Lower leg skin (tissue), 4 donors: ENCODE measurements at places on chromosomes 11 and 22. TPM values are rescaled to one million over a fixed set of nuclear protein-coding genes. Genes with fewer than 3 reads are reported as not detected.
A peak's percentile ranks its signal among the peaks of the same experiment; 100 is the strongest.

DNA sequence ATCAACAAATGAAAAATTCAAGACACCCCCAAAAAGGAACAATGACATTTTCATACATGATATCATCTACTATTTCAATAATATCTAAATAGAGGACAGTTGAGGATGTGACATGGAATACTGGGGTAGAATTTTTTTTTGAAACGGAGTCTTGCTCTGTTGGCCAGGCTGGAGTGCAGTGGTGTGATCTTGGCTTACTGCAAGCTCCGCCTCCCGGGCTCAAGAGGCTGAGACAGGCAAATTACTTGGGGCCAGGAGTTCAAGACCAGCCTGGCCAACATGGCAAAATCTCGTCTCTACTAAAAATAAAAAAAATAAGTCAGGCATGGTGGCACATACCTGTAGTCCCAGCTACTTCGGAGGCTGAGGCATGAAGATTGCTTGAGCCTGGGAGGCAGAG, 41.4 kb downstream of the LRRC74B start:
- DNase-seq = no peak

DNA sequence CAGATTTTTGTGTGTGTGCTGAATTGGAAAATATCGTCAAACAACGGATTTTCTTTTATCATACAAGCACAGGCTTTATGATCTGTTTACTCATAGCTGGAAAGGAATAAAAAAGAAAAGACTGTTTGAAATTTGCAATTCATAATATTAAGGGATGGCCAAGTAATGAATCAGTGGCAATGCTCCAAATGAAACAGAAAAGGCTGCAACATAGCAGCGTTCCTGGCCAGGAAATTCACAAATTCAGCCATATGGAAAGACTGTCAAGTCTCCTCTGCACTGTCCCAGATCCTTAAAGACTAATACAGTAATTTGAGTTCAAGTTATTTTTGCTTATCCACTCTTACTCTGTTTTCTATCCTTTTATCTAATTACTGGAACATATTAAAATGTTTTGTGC, 98.2 kb downstream of the MSANTD4 start:
- no peak for DNase-seq

- DNase-seq = no peak
Observed at GRCh38 chr11:73633999-73634398, 12.4 kb upstream of the PLEKHB1 start.

DNA sequence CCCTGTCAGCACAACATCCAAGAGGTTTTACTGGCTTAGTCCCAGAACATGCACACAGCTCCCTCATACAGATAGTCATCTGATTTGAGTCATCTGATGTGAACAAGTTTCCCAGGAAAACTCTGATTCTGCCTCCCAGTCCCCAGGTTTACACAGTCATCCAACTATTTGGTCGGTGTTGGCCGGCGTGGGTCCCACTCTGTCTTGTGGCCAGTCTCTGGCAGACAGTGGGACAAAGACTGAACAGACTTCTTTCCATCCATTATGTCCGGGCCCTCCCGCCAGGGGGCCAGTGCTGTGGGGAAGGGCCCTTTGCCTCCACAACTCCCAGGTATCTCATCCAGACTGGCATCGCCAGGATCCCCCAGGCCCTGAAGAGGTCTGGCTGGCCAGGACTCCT, 60.0 kb downstream of the BTG4 start:
- DNase-seq = peak; percentile 83

GRCh38 chr11:132858223-132858622, 674.1 kb downstream of the OPCML start:
- no peak for DNase-seq

GRCh38 chr22:39117585-39118191, 20.6 kb downstream of the APOBEC3H start:
- no peak for DNase-seq

- no peak for DNase-seq
Observed at GRCh38 chr22:40463683-40464082, 93.3 kb downstream of the SGSM3 start.

DNA sequence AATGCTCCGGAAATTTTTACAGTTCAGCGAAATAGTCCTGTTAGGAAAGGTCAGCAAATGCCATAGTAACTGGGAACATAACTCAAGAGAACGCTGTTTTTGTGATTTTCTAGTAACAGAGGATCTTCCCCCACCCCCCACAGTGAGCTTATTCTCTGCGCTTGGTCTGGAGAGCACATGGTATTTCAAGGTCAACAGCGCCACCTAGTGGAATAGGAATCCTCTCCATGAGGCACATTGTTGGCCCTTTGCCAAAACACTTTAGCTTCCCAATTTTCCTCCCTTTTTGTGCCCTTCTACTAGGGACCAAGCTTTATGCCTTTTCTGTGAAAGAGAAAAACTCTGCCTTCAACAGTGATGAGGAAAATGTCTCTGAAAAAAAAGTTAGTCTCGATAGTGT, 13.2 kb upstream of the OR4C12 start:
- DNase-seq = no peak

DNA sequence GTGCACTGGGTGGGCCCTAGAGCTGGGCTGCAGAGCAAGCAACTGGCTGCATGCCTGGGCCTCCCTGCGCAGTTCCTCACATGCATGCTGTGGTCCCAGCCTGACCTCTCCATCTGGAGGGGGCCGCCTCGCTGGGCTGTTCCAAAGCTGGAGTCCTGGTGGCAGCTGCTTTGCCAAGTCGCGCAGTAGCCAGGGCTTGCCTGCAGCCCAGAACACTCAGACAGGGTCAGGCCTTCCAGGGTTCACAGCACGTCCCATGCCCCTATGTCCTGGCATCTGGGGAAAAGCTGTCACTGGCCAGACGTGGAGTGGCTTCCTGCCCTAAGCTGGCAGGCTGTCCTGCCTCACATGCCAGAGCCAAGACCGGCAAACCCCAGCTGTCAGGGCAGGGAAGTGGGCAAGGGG, 16.5 kb upstream of the CDC42EP2 start:
- DNase-seq = no peak

DNA sequence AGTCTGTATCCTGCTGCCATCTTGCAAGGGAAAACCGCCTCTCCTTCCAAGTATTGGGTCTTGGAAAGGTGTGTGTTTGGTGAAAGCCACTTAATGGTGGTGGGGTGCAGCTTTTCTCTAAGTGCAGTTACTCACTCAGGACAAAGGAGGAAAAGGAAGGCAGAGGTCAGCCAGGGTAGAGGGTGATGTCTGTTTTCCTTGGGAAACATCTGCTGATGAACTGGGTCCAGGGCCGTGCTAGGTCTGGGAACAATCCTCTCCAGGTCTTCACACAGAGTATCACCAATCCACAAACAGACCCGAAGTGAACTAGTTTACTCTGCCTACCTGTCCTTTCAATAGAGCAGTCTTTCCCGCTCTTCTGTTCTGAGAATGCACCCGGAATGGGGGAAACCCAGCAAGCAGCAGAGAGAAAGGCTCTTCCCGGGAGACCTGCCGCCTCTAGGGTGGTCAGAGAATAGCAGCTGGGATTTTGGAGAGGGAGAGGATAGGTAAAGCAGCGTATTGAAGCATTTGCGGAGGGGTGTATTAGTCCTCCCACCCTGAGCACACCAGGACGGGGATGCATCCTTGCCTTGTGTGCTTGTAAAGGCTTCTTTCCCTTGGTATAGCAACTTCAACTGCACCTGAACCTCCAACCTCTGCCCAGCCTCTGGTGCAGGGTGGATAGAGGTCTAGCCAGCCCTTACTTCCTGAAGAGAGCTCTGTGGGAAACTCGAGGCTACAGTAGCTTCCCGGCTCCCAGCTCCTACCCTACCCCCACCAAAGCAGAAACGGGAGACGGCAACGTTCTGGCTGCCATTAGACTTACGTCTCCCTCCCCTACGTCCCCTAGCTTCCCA, 20.7 kb downstream of the LHFPL7 start:
- DNase-seq = no peak

GRCh38 chr22:35972559-35972958, 56.1 kb downstream of the RBFOX2 start:
- DNase-seq = no peak

DNA sequence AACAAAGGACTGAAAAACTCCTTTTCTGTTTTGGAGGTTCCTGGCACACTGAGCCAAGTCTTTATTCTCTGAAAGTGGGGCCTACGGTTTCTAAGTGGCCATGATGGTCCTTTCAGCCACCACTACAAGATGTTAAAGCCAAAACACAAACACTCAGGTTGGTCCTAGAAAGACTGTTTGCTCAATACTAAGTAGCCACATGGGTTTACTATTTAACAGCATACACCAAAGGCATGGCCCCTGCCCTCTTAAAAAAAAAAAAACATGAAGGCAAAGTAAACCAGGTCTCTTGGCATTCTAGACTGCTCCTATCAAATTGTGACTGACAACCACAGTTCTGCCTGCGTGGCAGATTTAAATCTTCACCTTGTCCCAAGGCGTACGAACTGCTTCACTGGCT, 123.6 kb upstream of the BID start:
- no peak for DNase-seq

DNA sequence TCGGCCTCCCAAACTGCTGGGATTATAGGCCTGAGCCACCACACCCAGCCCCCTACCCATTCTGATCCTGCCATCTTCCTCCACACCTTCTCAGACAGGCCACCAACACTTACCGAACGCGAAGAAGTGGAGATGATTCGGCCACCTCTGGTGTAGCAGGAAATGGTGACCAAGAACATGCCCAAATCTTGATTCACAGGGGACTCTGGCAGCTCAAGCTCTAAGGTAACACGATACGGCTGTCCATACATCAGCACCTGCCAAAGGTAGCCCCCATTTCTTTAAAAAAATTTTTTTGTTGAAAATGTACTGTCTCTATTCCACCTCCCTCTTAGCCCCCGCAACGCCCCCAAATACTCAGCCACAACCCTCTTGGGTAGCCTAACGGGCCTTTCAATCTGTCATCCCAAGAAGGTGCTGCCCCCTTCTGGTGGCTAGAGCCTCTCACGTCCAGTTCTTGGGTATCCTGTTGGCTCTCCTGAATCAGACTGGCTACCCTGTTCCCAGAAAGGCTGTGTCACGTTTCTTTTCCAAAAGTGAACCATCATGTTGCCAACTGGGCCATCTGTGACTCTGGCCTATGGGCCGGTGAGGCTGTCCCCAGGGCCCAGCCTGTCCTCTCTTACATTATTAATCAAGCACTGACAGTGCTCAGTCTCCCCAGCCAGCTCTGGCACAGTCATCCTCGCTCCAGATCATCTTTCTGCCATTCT, 5.3 kb upstream of the LRRN4CL start:
- peak; percentile 77 for DNase-seq

DNA sequence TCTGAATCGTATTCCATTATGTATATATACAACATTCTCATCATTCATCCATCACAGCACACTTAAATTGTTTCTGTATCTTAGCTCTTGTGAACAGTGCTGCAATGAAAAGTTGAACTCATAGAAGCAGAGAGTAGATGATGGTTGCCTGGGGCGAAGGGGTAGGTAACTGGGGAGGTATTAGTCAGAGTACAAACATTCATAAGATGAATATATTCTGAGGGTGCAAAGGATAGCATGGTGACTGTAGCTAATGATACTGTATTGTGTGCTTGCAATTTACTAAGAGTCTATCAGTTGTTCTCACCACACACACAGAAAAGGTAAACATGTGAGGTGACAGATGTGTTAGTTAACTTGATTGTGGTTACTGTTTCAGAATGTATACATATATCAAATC, 12.6 kb upstream of the RFPL2 start:
- DNase-seq = no peak

GRCh38 chr22:19844377-19845053, 10.2 kb downstream of the GNB1L start:
- peak; percentile 60 for DNase-seq

- DNase-seq = no peak
Observed at GRCh38 chr11:85123752-85124231, 503.4 kb downstream of the DLG2 start.

- no peak for DNase-seq
Observed at GRCh38 chr11:61108847-61109585, 6.7 kb downstream of the CD5 start.

GRCh38 chr11:90874281-90874680, 651.4 kb upstream of the CHORDC1 start:
- DNase-seq = no peak

GRCh38 chr22:27399161-27399560, 402.4 kb downstream of the MN1 start:
- no peak for DNase-seq

GRCh38 chr11:47000033-47000432, 63.5 kb downstream of the CSTPP1 start:
- no peak for DNase-seq

GRCh38 chr11:40514124-40514523, 945.3 kb downstream of the LRRC4C start:
- no peak for DNase-seq

GRCh38 chr11:37642296-37642695, 1044.3 kb upstream of the RAG2 start:
- no peak for DNase-seq

DNA sequence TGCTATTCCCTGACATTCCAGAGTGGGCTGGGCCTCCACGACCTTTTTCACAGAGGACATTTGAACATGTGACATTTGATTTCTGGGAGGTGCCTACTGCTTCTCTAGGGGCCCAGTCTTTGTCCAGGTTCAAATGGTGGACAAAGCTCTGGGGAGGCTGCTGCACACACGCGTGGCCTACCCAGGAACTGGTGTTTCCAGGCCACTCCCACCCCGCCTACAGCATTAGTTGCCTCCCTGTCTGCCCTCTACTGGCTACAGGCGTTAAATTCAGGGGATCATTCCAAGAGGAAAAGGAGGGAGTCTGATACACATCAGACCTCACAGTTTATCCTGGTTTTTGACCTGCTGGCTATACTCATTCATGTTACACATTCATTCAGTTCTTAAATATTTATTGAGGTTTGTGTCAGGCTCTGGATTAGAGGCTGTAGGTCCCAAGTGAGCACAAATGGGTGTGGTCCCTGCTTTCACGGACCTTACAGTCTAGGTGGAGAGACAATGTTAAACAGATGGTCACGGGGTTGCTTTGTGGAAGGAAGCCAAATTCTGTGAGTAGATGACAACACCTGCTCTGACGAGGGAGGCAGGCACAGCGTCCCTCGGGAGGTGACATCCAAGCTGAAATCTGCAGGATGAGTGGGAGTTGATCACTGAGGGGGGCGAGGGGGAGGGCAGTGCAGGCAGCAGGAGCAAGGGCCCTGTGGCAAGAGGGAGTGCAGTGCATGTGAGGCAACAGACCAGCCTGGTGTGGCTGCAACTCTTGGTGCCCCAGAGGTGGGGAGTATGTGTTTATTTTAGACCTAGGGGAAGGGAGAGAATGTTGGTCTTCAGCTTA, 11.8 kb downstream of the TUB start:
- DNase-seq = peak; percentile 51

DNA sequence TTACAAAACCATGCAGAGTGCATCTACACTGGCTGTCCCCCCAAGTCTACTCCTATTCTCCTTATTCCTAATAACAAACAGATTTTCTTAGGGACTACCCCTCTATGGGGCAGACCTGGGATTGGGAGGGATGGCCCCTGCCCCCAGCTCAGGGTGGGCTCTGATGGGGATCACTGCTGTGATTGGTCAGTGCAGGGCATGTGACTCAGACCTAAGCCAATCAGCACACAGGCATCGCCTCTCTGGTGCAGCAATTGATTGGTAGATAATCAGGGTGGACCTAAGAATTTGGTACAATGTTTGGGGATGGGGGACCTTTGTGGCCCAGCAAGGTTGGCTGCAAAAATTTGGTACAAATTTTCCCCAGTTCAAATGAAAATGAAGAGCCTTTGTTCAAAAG, 57.2 kb upstream of the SHANK2 start:
- DNase-seq = no peak

TUBA8 gene
- 1.7 TPM for total RNA-seq

OR10S1 gene
- not detected for total RNA-seq

MPPED2 gene
- 1.5 TPM for total RNA-seq

MYRF gene
- not detected for total RNA-seq

FREY1 gene
- total RNA-seq = 0.91 TPM

KDM4E gene
- total RNA-seq = not detected

CTR9 gene
- 27.8 TPM for total RNA-seq

YPEL4 gene
- 0.91 TPM for total RNA-seq
